ENCODE measurements at places on chromosomes 5 and 9.

DNA sequence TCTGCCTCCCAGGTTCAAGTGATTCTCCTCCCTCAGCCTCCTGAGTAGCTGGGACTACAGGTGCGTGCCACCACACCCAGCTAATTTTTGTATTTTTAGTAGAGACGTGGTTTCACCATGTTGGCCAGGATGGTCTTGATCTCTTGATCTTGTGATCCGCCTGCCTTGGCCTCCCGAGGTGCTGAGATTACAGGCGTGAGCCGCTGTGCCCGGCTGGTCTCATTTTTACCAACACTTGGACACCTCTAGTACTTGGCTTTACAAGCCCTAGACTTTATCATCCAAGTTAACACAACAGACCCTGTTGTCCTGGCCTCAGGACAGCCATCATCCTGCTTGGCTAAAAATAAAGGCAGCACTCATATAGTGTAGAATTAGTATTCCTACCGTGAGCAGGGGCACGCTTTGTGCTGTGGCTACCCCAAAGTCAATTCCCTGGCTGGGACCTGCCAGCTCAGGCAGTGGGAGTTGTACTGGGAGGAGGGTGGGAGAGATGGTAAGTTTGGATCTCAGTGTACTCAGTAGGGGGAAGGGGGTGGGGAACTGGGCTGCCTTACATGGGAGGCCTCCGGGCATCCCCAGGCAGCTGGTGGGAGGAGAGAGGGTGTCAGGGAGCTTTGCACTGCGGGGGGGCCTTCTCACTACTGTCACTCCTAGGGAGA is 6.6 kb downstream of the PDZD2 start:
- no peak for DNase-seq

DNA sequence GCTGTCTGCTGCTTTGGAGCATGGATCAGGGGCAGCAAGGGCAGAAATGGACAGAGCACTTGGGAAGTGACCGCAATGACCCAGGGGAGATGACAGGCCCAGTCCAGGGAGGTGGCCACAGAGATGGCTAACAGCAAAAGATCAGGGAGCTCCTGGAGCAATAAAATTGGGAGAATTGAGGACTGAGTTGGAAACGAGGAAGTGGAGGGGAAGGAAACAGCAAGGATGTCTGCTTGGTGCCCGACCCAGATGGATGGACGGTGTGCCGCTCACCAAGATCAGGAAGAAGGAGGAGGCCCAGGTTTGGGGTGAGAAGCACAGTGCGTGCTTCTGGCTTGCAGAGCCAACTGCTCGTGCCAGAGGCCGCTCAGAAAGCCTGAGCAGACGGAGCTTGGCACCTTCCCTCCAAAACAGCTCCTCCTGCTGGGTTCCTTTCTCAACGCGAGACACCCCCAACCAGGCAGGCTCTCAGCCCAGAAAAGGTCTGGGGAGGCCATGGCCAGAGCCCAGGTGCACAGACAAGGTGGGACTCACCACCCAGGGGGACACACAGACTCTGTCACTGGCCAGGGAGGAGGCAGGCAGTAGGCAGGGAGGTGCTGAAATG is 1.7 kb upstream of the SLC34A1 start:
- no peak for DNase-seq

GRCh38 chr5:133108481-133108921 is 56.7 kb downstream of the HSPA4 start:
- DNase-seq: no peak

- DNase-seq: no peak
These were observed 134.5 kb downstream of the FRMD3 start for GRCh38 chr9:83403527-83404238.

DNA sequence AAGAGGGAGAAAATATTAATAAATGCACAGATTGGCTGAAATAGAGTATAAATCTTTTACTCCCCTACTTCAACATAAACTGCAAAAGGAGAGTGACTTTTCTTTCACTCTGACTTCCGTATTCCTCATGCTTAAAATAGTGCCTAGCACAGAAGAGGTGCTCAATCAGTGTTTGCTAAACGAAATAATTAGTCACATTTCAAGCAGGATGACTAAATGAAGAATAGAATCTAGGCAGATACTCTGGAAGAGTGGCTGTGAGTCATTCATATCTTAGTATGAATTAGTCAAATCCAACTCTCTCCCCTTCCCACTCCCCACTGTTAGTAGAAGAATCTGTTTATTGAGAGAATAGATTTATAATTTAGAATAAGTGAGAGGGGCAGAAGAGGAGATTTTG is 4.8 kb downstream of the CD274 start:
- no peak for DNase-seq

DNA sequence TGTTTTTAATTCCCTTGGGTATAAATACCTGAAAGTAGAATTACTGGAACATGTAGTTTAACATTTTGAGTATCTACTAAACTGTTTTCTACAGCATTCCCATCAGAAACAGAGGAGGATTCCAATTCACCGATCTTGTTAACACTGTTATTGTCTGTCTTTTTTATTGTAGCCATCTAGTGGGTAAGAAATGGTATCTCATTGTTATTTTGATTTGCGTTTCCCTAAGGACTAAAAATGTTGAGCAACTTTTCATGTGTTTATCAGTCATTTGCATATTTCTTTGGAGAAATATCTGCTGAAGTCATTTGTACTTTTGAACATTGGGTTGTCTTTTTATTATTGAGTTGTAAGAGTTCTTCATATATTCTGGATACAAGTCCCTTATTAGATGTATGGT is 135.2 kb upstream of the NFIL3 start:
- DNase-seq: no peak

GRCh38 chr9:72622186-72622585 is 100.8 kb downstream of the TMC1 start:
- DNase-seq: no peak

- no peak for DNase-seq
These were observed 115.1 kb downstream of the PALM2AKAP2 start for GRCh38 chr9:109894921-109895758.

GRCh38 chr9:89657765-89658164 is 53.0 kb downstream of the GADD45G start:
- DNase-seq: no peak

- no peak for DNase-seq
These were observed 78.1 kb downstream of the DAP start for GRCh38 chr5:10682801-10683525.

DNA sequence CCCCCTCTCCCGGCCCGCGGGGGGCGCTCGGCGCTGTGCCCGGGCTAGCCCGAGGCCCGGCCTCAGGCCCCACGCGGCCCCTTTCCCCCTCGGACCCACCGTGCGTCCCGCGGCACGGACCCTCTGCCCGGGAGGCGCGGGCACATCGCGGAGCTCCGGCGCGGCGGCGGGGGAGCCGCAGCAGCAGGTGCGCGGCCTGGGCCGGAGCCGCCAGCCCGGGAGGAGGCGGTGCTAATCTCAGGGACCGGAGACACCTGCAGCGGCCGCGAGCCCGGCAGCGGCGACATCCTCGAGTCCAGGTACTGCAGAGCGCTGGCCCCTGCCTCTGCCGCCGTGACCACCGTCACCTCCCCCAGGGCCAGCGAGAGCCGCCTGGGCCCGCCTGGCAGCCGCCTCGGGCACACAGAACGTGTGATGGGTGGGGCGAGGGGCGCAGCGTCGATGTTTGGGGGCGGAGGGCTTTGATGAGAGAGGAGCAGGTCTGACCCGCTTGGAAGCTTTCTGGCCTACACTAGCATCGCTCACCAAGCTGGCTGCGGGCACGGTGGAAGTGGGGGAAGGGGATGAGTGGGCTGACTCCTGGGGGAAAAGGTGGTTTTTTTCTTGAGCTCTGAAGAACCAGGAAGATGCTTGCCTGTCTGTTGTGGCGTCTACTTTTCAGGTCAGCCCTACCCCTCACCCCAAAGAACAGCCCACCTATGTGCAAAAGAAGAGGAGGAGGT is 524 bp downstream of the CYFIP2 start:
- no peak for DNase-seq

DNA sequence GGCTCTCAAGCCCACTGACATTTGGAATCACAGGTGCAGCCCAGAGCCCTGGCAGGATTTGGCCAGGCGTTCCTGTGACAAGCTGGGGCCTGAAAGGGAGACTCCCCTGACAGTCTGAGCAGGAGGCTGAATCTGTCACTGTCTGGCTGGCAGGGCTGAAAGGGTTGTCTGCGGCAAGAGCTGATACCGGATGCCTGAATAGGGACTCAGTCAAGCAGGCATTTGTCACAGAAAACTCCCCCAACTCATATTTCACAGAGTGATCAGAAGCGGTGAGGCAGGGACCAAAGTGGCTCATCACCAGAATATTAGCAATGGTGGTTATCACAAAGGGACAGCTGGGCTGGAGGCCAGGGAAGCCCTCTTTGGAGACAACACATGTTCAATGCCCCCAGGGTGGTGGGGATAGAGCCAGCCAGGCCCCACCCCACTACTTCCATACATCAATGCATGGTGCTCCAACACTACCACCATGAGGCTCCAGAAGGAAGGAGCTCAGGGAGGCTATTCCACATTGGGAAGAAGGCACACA is 295.5 kb downstream of the DTWD2 start:
- no peak for DNase-seq

- DNase-seq: no peak
These were observed 28.1 kb downstream of the ZNF608 start for GRCh38 chr5:124718380-124718789.

GRCh38 chr5:154181161-154181560 is 9.4 kb upstream of the GALNT10 start:
- DNase-seq: no peak
